ENCODE measurements at places on chromosomes 7 and 10.

DNA sequence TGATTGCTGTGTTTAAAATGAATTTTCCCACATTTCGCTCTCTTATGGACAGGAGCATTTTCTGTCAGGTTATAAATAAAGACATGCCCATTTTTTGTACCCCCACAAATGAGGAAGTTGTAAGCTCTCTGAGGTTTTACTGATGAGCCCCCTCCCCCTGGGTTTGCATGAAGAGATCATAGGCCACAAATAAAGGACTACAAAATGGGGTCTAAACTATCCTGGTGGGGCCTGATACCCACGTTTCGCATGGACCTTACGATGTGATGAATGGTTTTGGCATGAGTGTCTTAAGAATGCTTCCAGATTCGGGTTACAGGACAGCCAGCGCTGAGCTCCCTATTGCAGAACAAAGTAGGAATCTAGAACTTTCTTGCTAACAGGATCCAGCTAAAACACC, 5.8 kb downstream of the IKZF1 start:
- no peak for DNase-seq

- no peak for DNase-seq
These were observed 281.5 kb upstream of the PHYHIPL start for GRCh38 chr10:58894929-58895328.

DNA sequence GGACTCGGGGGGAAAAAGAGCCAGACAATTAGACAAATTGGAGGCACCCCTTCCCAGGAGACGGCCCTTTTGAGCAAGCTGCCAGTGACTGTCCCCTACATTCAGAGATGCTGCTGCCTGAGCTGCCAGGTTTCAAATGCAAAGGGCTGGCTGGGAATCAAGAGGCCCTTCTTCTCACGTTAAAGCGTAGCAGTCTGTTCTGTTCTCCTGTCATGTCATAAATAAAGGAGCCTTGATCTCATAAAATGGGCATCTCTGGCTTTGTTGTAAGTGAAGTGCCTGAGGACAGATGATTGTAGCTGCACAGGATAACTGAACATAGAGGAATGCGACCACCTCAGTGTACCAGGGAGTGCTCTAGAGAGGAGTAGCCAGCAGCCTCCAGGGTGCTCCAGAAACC, 917.9 kb downstream of the GRID1 start:
- DNase-seq = no peak

GRCh38 chr7:17015598-17016031, 133.8 kb upstream of the AGR3 start:
- DNase-seq = no peak

DNA sequence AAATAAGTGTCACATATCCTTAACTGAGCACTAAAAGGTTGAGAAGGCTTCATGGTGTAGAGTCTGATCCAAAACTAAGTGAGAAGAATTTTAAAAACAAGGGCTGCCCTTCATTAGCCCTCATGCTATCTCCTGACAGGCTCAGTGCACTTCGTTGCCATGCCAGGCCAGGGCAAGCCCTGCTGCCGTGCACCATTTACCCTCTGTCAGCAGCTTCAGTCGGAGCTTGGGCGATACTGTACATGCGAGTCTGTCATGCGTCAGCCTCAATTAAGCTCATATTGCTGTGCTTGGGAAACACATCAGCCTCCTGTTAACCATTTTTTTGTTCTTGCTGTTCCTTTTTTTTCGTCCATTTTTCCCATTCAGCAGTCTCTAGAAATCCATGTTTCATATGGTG, 166.6 kb downstream of the VTI1A start:
- DNase-seq = no peak

DNA sequence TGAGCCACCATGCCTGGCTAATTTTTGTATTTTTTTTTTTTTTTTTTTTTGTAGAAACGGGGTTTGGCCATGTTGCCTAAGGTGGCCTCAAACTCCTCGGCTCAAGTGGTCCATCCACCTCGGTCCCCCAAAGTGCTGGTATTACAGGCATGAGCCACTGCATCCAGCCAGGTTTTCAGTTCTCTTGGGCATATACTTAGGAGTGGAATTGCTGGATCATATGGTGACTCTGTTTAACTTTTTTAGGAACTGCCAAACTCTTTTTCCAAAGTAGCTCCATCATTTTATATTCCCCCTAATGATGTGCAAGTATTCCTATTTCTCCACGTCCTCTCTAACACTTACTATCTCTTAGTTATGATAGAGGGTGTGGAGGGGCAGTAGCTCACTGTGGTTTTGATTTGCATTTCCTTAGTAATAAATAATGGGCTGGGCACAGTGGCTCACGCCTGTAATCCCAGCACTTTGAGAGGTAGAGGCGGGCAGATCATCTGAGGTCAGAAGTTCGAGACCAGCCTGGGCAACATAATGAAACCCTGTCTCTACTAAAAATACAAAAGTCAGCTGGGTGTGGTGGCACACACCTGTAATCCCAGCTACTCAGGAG, 41.6 kb downstream of the SUFU start:
- no peak for DNase-seq

- no peak for DNase-seq
These were observed 143.1 kb upstream of the CAV2 start for GRCh38 chr7:116356333-116356965.

GRCh38 chr7:6422926-6423632, 24.7 kb downstream of the DAGLB start:
- no peak for DNase-seq

GRCh38 chr10:116457488-116457887, 29.8 kb downstream of the PNLIPRP3 start:
- DNase-seq = no peak
